Mesothelial cell of epicardium (in vitro differentiated cells): ENCODE measurements at places on chromosomes 12 and 14. TPM values are rescaled to one million over a fixed set of nuclear protein-coding genes. Genes with fewer than 3 reads are reported as not detected.

The ADGRD1 gene
- total RNA-seq, result 5.5 to 7.7 TPM (median 7.2 TPM) in 3 replicates

The PIWIL1 gene
- total RNA-seq, result not detected in 3 replicates

The CLEC2D gene
- total RNA-seq, result 20.7 to 21.8 TPM (median 21.7 TPM) in 3 replicates

The JAG2 gene
- total RNA-seq, result 33.7 to 38.9 TPM (median 33.9 TPM) in 3 replicates

The SERPINA12 gene
- total RNA-seq, result not detected in 3 replicates
